ENCODE measurements at places on chromosomes 5 and 9. TPM values are rescaled to one million over a fixed set of nuclear protein-coding genes. Genes with fewer than 3 reads are reported as not detected.

CARD9 gene
- 1.2 TPM for total RNA-seq

DNA sequence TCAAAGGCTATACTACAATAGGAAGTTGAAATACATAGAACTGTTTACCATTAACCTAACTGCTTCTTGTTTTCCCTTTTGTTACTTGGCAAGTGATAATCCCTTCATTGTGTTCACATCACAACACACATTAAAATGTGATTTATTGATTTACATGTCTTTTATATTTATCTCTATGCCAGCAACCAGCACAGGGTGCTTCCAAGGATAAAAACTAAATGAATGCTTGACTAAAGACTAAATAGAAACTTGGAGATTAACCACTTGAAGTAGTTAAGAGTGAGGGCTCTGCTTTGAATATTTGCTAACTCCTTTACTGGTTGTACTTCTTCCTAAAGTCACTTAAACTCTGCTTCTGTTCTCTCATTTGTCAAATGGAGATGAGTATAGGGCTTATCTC, 1730.6 kb downstream of the EFNA5 start:
- no peak for ATAC-seq

DNA sequence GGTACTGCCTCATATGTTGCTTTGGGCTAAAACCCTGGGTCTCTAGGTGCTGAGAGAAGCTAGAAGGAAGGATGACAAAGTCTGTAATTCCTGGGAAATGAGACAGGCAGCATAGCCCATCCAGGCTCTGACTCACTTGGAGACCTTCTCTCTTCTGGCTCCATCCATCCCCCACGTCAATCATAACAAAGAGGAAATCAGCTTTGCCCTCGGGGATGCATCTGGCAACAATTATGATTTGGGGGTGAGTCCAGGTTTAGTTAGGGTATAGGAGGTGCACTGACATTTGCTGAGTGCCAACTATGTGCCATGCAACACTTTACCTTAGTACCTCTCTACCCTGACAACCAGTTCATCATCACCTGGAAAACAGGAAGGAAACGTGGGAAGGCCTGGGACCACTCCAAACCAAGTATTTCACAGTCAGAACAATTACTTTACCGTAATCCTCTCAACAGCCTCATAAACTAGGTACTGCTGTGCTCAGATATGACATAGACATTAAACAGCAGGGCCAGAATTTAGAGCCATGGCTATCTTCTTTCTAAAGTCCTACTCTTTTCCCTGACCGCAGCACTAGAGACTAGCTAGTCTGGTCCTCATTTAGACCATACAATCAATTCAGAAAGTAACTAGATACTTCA, 39.1 kb upstream of the GZMA start:
- no peak for ATAC-seq

PCDHAC1 gene
- total RNA-seq, result 0.05 TPM

GRCh38 chr5:144361406-144361805, 190.7 kb downstream of the KCTD16 start:
- no peak for ATAC-seq

DNA sequence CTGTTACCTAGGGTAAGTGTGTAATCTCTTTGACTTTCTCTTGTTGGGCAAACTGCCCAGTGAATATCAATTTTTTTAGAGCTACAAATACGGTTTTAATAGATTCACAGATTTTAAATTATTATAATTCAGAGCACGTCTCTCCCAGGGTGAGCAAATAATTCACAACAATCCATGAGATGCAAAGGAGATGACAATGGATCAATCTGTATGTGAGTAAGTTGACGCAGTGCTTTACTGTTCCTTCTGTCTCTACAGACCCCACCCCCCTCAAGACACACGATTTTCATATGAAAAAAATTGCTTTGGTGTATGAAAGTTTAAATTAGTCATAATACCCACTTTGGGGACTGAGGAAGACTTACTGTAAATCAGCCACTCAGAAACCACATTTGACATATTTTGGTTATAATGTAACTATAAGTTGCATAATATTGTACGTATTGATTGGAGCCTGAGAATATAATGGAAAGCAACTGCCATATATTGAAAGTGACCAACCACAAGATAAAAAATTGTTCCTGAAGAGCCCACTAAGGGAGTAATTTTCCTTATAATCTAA, 201.7 kb downstream of the BNC2 start:
- ATAC-seq, result no peak

DNA sequence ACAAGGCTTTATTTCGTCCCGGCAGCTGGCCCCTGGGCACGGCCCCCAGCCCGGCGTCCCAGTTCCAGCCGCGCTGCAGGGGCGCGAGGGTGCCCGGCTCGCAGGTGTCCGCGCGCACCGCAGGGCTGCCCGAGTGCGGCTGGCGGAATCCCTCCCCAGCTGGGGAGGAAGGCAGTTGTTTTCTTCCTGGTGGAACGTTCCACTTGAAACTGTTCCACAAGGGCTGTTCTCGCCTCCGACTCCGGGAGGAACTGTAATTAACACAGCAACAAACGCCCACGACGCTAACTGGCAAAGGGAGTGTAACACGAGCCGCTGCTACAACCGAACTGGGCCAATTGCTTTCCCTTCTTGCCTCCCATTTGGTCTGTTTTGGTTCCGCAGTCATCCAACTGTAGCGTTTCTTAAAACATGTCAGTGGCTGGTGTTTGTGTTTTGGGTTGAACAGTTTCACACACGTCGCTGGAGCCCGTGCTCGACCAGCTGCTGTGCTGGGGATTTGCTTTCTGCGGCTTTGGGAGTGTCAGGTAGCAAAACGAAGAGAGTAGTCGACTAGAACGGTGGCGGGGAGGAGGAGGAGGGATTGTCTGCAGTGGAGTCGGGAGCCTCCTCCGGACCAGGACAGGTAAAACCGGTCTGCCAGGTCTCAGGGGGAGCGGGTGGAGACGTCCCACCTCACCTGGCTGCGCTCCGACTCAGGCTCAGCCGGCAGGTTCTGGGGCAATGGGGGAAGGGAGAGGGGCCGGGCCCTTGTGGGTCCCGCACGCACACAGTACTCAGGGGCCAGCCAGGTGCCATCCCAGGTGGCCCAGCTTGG, 131.6 kb upstream of the NIPBL start:
- peak; percentile 78 for ATAC-seq

DNA sequence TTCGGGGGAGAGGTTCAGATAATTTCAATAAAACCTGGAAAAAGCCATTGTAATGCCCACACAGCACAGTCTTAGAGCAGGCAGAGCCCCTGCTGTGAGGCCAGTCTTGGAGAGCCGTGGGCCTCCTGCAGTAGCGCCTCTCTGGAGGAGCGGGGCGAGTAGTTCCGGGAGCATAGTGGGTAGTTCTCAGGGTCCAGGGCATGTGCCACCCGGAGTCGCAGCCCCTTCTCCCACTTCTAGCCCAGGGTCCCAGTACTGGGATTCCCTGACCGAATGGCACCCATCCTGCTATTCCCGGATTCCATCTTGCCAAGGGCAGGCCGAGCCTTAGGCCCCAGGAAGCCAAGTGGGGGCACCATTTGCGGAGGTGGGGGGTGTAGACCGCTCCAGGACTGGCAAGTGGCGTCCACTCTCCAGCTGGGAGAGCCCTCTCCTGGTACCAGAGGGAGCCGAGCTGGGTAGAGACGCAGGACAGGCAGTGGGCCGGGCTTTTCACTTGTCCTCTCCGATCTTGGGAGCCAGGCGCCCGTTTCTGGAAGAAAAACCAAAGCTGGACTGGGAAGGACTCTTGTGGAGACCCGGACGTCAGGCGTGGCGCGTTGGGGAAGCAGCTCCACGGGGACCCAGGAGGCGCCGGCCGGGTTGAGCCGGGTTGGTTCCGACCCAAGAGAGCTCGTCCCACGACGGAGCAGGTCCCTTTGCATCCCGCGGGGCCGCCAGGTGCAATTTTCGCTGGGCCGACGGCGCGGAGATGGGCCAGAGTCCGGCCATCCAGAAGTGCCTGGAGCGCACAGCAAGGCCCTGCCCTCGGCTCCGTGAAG, 12.1 kb downstream of the PROP1 start:
- ATAC-seq, result no peak

PCDHA9 gene
- 0.05 TPM for total RNA-seq

- no peak for ATAC-seq
Measured at GRCh38 chr5:17477573-17478265, 20.3 kb upstream of the TAF11L2 start.

DNA sequence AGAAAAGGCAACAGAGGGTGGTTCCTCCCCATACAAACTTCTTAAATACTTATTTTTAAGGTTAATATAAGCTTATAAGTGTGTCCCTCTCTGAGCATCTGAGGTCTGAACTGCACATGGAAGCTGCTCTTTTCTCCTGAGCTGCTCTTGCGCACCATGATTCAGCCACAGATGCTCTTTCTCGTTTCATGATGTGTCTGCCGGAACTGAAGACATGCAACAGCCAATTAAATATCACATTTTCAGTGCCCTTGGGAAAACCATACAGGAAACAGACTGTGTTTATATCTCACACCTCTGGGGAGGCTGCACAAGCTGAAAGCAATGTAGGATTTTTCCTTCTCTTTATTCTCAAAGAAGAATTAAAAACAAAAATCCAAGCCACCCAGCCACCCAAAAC, 96.8 kb upstream of the NREP start:
- no peak for ATAC-seq

FAM221B gene
- total RNA-seq, result 0.32 TPM

- no peak for ATAC-seq
Measured at GRCh38 chr5:87229780-87230179, 37.9 kb upstream of the RASA1 start.

DNA sequence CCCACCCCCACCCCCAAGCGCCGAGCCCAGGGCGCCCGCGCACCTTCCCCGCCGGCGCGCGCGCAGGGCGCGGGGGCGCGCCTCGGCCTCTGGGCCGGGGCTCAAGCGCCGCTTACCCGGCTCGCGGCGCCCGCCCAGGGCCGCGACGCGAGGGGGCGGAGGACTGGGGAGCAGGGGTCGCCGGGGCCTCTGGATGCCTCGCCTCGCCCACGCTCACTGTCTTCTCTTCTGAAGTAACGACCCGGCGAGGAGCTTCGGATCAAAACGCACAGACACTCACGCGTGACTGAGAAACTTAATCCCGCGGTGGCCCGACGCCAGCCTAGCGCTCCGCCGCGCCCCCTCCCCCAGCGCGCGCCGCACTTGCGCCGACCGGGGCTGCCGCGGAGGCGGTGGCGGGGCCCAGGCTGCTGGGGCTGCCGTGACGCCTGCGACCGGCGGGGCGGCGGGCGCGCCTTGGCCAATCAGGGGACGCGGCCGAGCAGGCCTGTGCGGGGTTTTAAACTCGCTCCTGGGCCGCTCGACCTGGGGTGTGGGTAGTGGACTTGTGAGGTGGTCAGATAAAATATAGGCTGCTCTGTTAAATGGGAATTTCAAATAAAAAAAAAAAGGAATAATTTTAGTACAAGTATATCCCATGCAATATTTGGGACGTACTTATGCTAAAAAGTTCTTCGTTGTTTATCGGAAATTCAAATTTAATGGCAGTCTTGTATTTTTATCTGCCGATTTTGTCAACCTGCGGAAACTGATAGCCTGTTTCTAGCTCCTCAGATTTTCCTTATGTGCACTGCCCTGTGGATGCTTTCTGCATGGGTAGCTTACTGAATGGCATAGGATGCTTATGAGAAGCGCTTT, at the start of gene MPDZ:
TSS of gene MPDZ (minus strand) at position 409 of the 858 bp plus-strand sequence. CDS start 29,377 bp downstream, outside the sequence.
- ATAC-seq, result peak; percentile 87

- ATAC-seq, result no peak
Measured at GRCh38 chr5:6376974-6377520, 1.3 kb downstream of the MED10 start.

- ATAC-seq, result peak; percentile 31
Measured at GRCh38 chr9:89470224-89470839, 27.6 kb downstream of the SEMA4D start.
